ENCODE measurements at places on chromosomes 11 and 22.

DNA sequence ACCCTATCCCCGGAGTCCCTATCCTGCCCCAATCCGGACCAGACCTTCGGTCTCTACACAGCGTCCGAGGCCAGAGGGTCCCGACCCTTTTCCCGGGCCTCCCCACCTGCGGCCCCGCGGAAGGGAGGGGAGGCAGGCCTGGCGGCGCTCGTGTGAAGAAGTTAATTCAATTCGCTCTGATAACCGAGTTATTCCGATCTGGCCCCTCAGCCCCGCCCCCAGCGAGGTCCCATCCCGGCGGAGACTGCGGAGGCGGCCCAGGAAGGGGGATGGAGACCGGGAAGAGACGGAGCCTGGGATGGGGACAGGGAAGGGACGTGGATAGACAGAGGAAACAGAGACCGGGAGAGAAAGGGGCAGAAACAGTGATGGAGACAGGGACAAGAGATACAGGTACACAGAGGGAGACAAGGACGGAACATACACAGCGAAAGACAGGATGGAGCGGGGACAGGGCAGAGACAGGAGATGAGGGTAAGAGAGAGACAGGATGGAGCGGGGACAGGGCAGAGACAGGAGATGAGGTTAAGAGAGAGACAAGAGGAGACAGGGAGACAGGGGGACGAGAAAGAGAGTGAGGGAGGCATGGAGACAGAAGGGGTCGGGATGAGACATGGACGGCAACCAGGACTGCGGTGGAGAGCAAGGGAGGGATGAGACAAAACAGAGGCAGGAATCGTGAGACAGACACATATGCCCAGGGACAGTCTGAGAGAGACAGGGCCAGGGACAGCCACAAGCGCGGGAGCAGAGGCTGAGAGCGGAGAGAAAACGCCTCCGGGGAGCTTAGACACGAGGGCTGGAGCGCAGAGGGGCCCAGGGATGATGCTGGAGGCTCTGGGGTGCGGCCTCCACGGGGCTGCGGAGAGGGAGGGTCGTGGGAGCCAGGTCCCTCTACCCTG, 636 bp upstream of the PHOX2A start:
- DNase-seq, result no peak

DNA sequence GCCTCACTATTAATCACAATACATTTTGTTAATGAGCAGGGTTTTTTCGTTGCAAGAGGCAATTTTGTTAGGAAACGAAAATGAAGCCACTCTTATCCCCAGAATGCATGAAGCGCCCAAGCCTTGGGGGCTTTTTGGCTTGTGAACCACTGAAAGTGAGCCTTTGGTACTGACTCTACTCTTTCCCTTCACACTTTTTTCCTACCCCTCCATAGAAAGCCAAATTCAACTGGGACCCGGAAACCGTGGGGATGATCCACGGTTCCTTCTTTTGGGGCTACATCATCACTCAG, 4.8 kb downstream of the SLC17A6 start:
- DNase-seq, result no peak

DNA sequence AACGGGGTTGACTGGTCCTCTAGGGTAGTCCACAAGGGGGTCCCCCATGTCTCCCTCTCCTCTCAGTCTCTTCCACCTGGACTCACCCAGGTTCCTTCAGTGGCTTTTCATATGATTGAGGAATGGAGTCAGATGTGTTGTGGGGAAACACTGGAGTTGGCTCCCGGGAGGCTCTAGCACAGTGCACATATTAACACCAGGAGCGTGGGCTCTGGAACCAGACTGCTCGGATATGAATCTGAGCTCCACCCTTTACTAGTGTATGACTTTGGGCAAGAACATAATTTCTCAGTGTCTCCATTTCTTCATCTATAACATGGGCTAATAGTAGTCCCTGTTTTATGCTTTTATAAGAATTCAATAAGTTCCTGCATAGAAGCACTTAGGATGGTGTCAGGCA, 157.0 kb downstream of the GRIK4 start:
- no peak for DNase-seq

- no peak for DNase-seq
Observed at GRCh38 chr11:30917859-30918478, 331.8 kb upstream of the MPPED2 start.

- no peak for DNase-seq
Observed at GRCh38 chr11:120649316-120649715, 137.8 kb downstream of the GRIK4 start.

DNA sequence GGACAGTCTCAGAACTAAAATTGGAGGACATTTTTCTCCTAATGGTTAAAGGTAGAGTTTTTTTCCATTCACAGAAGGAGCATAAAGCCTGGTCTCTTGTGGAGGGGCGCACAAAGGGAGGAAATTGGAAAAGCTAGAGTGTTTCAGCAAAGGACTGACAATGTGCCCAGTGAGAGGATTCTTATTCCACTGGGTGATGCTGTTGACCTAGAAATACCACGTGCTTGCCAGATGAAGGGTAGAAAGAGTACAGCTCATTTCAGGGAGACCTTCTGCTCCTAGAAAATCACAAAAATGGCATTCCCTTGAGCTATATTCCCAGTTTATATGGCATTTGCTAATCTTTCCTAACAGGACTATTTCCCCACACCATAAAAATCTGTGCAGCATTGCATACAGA, 21.1 kb downstream of the MS4A6E start:
- no peak for DNase-seq

GRCh38 chr22:19287889-19288288, 3.6 kb downstream of the CLTCL1 start:
- no peak for DNase-seq

GRCh38 chr11:77345621-77346020, 44.1 kb upstream of the GDPD4 start:
- no peak for DNase-seq

DNA sequence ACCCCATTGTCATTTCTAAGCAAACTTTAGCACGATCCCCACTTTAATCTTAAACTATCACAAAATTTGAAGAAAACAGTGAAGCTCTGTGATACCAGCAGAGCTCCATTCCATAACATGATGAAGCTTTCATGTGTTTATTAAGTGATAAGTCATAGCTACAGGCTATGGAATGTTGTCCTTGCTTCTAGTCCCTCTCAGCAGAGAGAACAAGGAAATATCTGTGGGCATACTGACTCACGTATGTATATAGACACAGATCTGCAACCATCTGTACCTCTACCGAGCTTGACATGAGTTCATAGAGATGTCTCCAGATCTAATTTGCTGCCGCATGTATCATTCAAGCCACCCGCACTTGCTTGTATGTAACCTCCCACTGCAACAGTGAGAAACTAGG, 588.9 kb downstream of the ETS1 start:
- no peak for DNase-seq

DNA sequence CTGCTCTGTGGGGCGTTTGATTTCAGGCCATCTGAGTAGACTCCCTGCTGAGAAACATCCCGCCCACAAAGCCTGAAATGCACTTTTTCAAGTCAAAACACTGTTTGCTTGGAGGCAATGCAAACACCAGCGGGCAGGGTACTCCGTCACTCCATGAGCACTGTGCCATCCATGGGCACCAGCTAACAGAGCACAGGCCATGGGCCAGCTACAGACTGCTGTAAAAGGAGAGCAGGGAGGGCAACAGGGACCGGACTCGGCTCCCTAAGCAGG, 16.6 kb upstream of the EFCAB6 start:
- DNase-seq, result no peak

DNA sequence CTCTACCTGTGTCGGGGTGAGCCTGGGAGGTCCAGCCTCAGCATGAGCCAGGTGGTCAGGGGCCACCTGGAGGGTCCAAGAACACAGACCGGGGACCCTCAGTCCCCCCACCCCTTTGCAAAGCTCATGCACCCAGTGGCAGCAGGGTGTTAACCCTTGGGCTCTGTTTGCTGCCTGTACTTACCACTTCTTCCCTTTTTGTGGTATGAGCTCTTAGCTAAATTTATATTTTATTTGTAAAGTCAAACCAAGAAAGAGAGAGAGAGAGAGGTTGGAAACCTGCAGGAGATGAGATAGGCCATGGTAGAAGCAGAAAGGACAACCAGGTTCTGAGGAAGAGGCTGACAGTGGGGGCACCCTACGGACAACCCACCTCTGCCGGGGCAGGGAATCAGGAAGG, 29.9 kb downstream of the IL10RA start:
- DNase-seq, result no peak

GRCh38 chr11:93694557-93694956, 33.1 kb downstream of the CEP295 start:
- no peak for DNase-seq

DNA sequence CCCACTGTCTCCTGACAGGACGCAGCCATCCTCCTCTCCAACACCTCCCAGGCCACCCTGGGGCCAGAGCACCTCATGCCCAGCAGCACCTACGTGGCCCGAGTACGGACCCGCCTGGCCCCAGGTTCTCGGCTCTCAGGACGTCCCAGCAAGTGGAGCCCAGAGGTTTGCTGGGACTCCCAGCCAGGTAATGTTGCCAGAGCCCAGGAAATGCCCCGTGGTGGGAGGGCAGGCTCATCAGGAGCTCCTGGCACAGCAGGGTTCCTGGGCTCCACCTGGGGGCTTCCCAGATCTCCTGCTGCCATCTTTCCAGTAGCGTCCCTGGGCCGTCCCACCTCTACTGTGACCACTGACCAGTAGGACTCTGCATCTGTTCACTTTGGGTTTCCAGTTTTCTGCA, 16.2 kb downstream of the CSF2RB start:
- no peak for DNase-seq

DNA sequence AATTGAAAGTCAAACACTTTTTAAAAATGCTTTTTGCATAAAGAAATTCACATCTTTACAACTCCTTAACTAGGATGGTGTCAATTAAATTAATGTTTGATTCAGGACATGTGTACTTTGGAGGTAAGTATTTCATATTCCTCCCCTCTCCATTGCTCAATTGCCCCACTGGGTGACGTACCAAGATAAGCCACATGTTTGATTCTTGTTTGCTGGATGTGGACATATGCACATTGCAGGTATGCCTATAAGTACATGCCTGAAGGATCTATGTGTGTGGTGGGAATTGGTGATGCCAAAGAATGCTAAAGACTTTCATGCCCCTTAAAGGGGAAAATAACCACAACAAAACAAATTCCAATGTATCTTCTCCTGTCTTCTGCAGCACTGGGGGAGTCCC, 5.8 kb downstream of the CD44 start:
- DNase-seq, result no peak

DNA sequence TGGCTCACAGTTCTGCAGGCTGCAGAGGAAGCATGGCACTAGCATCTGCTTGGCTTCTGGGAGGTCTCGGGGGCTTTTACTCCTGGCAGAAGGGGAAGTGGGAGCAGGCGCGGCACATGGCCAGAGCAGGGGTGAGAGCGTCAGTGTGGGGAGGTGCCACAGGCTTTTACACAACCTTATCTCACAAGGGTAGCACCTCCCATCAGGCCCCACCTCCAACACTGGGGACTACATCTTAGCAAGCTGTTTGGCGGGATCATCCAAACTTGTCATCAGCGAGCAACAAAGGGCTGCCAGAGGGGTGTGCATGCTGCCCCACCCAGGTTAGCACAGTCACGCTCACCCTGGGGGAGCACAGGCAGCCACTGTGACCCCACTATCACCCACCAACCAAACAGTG, 18.9 kb upstream of the YPEL1 start:
- DNase-seq, result no peak

GRCh38 chr22:30486118-30486517, 14.3 kb upstream of the SEC14L3 start:
- DNase-seq, result no peak

GRCh38 chr11:91373497-91373896, 851.1 kb upstream of the FAT3 start:
- DNase-seq, result no peak

GRCh38 chr11:75273411-75274391, 33.1 kb downstream of the TPBGL start:
- DNase-seq, result no peak

- DNase-seq, result no peak
Observed at GRCh38 chr11:45154276-45154675, 7.8 kb downstream of the PRDM11 start.

DNA sequence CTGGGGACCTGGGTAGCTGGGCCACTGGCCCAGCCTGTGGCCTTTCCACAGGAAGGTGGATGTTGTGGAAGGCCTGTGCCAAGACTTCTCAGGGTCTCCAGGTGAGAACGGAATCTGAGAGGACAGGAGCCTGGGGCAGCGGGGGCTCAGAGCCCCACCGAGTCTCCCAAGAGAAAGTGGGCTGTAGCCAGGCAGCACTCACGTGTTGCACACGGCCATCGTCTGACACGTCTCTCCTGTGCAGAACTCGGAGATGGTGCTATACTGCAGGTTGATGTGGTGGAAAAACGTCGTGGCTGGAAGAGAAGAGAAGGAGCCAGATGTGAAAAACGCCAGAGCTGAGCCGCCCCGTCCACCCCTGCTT, 6.4 kb downstream of the MOB2 start:
- DNase-seq, result no peak

Data from stimulated activated CD4-positive, alpha-beta T cell treated with anti-CD3 and anti-CD28 coated beads, Interleukin-1b, Interleukin-23, amount 100 ng/mL, for 1 hour (primary cell).